ENCODE measurements at places on chromosomes 4 and X. TPM values are rescaled to one million over a fixed set of nuclear protein-coding genes. Genes with fewer than 3 reads are reported as not detected.

GRCh38 chr4:122041312-122041711 is 89.5 kb upstream of the TRPC3 start:
- no peak for DNase-seq

DNA sequence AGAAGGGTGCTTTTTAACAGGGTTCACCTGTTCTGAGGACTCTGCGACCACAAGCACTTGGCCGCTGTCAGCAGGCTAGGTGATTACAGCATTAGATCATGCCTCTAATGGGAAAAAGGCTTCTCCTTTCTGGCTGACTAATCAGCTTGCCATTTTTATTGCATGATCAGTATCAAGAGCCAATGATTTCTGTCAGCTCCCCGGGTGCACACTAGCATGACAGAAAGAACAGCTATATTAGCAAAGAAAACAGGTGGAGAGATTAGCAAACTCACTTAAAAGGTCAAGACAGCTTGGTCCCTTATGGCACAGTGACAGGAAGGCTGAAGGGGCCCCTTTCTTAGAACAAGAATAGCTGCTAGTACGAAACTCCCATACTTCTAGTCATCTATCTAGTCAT is 170.0 kb downstream of the SMIM20 start:
- no peak for DNase-seq

GRCh38 chr4:35604724-35605123 is 639.6 kb downstream of the ARAP2 start:
- no peak for DNase-seq

DNA sequence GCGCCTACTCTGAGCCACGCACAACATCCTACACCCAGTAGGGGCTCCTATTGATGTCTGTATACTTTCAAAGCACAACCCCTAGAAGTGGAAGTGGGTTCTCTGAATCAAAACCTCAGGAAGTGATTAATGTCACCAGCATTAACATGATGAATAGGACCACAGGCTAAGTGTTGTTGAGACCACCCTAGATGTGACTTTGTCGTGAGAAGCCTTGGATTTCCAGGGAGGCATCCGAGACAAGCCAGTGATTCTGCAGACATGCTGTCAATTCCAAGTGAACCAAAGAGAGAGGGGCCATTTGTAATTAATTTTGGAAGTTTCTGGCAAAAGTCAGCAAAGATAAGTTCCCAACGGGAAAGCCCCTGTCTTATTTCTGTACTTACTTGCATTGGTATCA is 493.0 kb downstream of the ZIC3 start:
- DNase-seq, result no peak

DNA sequence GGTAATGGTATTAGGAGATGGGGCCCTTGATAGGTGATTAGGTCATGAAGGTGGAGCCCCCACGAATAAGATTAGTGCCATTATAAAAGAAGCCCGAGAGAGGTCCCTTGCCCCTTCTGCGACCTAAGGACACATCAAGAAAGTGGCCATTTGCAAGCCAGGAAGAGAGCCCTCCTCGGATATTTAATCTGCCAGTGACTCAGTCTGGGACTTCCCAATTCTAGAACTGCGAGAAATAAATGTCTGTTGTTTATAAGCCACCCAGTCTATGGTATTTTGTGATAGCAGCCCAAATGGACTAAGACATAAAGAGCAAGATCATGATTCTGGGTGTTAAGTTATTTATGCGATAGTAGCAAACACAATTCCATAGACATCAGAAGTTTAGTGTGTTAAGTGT is 192.2 kb downstream of the LDB2 start:
- DNase-seq, result no peak

DNA sequence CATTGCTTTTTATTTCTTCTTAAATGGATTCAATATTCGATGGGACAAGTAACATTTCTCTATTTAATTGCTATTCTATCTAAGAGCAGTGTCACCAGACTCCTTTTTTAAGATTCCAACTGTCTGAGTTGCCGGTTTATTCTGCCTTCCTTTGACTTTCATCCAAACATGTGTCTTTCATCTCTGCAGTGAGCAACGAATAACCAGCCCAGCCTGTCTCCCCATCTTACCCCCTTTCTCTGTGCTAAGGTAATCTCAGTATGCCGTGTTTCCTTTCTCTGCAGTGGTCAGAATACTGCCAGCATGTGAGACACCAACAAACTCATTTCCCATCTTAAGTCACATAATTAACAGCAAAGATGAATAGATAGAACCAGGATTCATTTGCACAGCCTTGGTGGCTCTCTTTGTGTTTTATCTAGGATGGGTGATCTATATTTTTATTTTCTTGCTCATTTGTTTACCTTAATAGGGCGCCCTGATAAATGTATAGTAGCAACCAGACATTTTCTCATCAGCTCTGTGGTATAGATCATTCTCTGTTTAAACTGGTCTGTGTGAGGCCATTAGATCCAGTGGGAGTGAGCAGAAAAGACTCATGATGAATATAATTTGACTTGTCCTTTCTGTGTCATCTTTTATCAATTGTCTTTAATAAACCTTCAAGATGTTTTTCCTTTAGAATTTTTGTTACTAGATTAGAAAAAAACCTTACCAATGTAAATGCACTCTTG is 394.8 kb upstream of the IGFBP7 start:
- no peak for DNase-seq

GRCh38 chr4:105426187-105426897 is 47.5 kb downstream of the PPA2 start:
- no peak for DNase-seq

- DNase-seq, result no peak
These were observed 203.0 kb downstream of the GRIA2 start for GRCh38 chr4:157423526-157424020.

GRCh38 chr4:77579406-77580076 is 26.1 kb upstream of the CXCL13 start:
- no peak for DNase-seq

- DNase-seq, result no peak
These were observed 81.5 kb upstream of the BMP3 start for GRCh38 chr4:80948995-80949394.

GRCh38 chr4:83178029-83178428 is 63.5 kb upstream of the PLAC8 start:
- DNase-seq, result no peak

DNA sequence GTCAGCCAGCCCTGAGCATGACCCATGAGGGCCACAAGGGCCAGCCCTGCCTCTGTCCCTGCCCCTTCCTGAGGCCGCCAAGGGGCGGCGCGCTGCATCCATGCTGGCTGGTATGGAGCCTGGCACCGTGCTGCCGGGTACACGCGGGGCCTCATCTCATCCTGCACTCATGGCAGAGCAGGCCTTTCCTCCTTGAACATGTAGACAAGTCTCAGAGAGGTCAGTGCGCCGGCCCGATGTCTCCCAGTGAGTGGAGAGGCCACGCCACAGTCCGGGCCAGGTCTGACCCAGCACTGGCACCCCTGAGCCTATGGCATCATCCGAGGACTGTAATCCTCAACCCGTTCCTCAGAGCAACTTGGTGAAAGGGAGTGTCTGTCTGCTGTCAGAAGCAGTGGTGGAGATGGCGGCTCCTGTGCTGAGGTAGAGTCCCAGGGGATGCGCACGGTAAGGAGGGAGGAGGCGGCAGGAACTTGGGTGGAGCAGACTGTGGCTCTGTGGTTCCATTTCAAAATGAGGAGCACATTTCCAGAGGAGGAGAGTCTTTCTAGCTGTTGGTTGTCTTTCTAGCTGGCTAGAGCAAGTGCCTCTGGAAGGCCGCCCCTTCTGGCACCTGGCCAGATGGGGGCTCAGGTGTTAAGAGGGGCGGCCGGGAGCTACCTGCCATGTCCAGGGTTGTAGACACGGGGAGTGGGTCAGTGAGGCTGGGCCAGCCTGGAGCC is 32.8 kb downstream of the TRMT44 start:
- no peak for DNase-seq

GRCh38 chr4:140834839-140835495 is 78.8 kb upstream of the TBC1D9 start:
- no peak for DNase-seq

DNA sequence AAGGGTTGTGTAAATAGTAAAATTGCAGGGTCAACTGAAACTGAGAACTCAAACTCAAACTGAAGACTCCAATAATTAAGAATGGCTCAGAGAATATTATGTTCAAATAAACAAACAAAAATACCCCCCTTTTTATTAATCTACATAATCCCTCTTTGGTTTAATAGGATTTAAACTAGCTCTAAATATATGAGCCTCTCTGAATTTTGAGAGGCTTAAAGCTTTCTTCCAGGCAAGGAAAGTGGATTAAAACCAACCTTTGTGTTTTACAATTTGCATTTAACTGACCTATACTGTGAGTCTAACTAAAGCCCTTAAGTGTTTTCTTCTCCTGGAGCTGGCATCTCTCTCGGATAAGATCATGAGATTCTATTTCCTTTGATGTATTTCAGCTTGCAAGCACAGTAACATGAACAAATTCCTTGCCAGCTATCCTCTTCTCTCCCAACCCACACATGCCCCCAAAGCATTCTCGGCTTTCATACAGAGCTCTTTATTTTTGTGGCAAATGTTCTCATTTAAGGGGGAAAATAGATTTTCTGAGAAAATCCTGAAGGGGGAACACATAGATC is 1310.8 kb upstream of the AGA start:
- no peak for DNase-seq

DNA sequence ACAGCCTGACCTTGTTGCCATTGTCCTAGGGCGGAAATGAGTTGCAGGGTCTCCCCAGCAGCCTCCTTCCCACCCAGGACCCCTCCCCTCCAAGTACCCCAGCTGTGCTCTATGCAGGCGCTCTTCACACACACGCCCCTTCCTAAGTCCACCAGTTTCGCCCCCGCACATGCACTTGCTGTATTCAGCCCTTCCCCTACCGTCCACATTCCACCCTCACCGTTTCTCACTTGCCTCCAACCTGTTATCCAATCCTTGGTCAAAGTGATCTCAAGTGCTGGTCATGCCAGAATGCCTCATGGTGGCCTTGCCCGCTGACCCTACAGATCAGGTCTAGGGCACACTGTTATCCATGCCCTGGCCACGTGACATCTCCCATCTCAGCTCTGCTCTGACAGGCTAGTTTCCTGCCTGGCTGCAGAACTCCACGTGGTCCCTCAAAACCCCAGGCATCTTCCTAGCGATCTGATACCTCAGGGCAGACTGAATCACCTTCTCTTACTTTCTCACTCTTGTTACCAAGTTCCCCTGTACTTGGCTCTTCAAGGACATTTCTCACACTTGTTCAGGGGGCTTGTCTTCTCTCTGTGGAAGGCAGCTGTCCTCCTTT is 39.7 kb downstream of the NSG1 start:
- no peak for DNase-seq

DNA sequence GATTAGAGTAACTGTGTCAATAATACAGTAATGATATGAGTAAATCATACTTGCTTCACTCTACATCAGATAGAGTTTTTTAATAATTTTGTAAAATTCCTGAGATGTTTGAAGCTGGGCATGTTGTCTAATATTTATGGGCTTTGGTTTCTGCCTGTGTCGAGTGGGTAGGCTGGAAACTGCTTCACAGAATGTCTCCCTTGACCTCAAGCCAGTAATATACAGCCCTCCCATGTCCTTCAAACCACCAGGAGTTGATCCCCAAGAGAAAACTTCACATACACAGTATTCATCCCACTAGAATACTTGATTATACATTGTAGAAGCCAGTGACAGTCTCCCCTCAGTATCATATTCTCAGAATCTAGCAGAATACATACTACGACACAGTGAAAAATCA is 284.8 kb upstream of the TENM3 start:
- DNase-seq, result no peak

DNA sequence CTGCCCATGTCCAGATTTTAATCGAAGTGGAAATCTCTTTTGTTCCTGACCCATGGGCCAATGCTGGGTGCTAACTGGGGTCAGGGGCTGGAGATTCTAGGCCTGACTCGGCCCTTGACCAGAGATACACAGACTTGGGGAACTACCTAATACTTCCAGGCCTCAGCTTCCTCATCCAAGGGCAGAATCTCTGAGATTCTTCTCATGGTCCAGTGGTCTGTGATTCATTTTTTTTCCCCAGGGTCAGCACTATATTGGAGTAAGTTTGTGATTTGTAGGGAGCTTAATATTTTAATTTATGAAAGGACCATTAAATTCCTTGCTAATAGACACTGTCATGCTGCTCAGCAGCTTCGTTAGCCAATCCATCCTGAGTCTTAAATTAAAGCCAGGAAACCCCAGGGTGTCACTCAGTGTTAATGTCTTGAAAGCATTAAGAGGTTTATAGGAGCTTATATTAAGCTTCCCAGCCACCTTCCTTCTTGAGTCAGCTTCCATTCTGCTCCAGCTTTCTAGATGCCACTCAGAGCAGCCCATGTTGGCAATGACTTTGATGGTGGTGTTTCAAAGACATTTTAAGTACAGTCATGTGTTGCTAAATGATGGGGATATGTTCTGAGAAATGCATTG is 27.0 kb upstream of the PROM1 start:
- DNase-seq, result no peak

DNA sequence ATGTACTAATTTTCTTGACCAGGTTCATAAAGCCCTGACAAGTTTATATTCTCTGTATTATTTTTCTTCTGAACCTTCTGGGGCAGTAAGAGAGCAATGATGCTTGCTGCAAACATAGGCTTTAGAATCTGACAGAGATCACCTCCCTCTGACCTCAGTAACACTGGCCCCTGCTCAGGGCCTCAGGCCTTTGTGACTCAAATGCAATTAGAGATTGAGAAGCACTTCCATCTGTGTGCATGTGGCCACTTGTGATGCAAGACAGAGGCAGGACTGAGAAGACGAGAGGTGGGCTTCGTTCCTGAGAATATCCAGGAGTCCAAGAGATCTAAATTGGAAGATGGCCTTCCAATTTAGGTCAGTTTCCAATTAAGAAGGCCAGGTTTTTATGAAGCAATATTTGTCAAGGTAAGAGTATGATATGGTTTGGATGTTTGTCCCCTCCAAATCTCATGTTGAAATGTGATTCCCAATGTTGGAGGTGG is 82.8 kb upstream of the VEGFC start:
- DNase-seq, result no peak

DNA sequence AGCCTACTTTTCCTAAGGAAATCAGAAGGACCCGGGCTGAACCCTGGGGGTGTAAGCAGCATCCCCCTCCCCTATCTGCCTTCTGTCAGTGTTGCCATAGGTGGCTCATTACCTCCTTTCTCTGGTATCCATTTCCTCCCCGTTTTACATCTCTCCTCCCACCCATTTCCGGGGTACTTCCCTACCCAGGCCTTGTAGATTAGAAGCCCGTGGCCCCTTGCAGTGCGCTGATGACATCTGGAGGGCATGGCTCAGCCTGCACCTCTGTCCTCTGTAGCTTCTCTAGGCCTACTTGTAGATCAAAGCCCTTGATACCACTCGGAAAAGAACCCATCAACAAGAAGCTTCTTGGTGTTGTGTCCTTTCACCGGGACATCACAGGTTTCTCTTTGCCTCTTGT is 71.8 kb downstream of the NBDY start:
- DNase-seq, result no peak

The CT45A3 gene
- not detected for total RNA-seq

The SPANXA2 gene
- not detected for total RNA-seq

The TMEM164 gene
- total RNA-seq, result 29.6 TPM

The TLR8 gene
- total RNA-seq, result not detected

The AR gene
- not detected for total RNA-seq

The HPGDS gene
- total RNA-seq, result 1.5 TPM

The EFHC2 gene
- 0.73 TPM for total RNA-seq

The MAP9 gene
- total RNA-seq, result 5.9 TPM

The DCLK2 gene
- 0.08 TPM for total RNA-seq

The CYSLTR1 gene
- total RNA-seq, result 7.3 TPM

The DCAF12L1 gene
- not detected for total RNA-seq

The ARX gene
- not detected for total RNA-seq
